ENCODE measurements at places on chromosomes 3 and 15.

- DNase-seq, result no peak
These were observed 9.5 kb downstream of the COPS2 start for GRCh38 chr15:49145651-49146609.

DNA sequence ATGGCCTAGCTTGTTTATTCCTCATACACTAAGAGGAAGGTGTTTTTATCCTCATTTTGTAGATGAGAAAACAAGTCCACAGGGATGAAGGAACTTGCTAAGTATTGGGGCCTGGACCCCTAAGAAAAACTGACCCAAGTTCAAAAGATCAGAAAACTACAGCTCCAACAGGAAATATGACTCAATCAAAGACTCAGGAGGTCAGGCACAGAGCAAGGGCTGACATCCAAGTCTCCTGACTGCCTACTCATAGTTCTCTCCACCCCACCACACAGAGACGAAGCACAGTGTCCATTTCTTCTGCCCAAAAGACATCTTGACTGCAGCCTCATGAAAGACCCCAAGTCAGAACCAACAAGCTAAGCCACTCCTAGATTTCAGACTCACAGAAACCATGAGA is 26.9 kb upstream of the TPM1 start:
- no peak for DNase-seq

- no peak for DNase-seq
These were observed 3.2 kb downstream of the SEMA7A start for GRCh38 chr15:74430510-74430951.

GRCh38 chr15:73987681-73988444 is 4.2 kb downstream of the STOML1 start:
- DNase-seq, result no peak

DNA sequence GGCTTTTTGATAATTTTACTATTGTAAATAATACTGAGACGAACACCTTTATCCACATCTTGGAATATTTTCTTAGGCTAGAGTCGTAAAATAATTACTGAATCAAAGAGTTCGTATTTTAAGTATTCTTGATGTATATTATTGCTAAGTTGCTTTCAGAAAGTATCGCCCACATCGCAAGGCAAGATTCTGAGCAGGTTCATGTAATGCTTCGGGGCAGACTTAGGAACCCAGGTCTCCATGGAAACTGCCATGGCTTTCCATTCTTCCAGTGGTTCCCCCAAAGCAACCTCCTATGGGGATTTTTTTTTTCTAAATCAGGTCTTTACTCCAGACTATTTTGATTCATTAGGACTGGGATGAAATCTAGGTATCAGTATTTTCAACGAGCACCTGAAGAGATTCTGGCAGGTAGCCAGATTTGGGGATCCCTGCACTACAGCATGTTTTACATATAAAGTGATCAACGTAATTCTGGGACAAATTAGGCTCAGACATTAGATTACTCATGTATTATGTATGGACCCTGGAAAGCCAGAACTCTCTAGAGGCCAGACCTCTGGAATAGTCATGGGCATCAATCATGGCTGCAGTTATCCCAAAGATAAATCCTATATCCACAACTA is 86.5 kb downstream of the B3GNT5 start:
- no peak for DNase-seq

DNA sequence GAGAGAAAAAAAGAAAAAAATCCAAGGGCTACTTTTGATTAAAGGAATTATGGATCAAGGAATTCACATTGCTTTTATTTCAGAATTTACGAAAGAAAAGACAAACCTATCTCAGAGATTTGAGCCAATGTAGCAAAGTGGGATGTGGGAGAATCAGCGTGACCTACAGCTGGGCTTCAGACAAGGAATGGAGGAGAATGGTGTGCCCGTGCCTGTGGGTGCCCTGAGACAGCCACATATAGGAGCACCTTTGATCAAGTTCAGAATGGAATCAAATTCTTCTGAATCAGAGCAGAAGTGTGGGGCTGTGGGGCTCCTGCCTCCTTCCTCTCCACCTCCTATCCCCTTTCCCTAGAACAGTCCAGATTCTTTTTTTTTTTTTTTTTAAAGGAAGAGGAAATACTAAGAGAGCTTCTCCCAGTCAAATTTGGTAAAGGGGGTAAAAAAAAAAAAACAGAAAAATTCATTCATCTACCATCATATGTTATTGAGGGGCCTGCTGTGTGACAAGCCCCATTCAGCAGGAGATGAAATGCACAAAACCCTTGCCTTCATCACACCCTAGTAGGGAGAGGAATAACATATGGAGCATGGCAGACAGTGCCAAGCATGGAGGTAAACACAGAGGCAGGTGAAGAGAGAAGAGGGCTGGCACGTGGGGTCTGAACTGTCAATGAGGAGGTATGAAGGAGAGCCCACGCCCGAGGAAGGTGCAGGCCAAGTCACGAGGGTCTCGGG is 25.0 kb upstream of the MUSTN1 start:
- DNase-seq, result no peak

GRCh38 chr3:74883690-74884089 is 269.2 kb upstream of the CNTN3 start:
- DNase-seq, result no peak

GRCh38 chr3:61796911-61797310 is 235.5 kb downstream of the PTPRG start:
- DNase-seq, result no peak

- no peak for DNase-seq
These were observed 166.2 kb downstream of the LRTM1 start for GRCh38 chr3:54761637-54762036.

GRCh38 chr3:17840651-17841050 is 98.2 kb upstream of the TBC1D5 start:
- no peak for DNase-seq

- peak; percentile 69 for DNase-seq
These were observed at the start of gene CLDN11 for GRCh38 chr3:170418422-170419398. TSS of gene CLDN11 (plus strand) at chr3:170418868. CDS start at chr3:170419067, 199 bp downstream.

DNA sequence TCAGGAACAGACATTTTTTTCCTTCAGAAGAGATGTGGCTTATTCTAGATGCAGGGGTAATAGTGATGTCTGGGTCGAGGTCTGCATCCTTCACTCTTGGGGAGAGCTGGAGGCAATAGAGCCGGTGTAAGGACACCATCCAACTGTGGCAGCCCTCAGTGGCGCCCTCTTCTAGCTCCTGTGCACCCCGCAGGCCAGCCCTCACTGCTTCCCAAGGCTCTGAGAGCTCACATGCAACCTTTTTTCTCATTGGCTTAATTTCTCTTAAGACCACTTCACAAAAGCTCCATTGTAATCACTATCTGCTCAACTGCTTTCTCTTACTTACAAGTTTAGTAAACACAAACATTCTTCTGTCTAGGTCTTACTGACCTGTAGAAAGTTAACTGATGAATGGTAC is 3.9 kb upstream of the VPS8 start:
- DNase-seq, result no peak

DNA sequence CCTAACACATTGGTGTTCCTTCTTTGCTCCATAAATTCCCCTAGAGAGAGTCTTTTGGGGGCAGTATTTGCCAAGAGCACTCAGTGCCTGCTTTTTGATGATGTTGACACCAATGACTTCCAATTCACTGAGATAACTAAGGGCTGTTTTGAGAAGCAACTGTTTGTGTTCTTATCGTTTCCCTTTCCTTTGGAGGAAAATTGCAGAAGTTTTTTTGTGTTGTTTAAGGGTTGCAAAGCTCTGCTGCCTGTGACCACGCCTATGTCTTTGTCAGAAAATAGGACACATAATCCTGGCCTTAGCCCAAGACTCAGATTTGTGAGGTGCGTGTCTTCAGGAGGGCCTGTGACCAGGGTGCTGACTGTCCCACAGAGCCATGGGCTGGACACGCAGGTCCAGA is 99.6 kb downstream of the FAM43A start:
- DNase-seq, result no peak

GRCh38 chr3:160719710-160720109 is 36.3 kb upstream of the PPM1L start:
- DNase-seq, result no peak

DNA sequence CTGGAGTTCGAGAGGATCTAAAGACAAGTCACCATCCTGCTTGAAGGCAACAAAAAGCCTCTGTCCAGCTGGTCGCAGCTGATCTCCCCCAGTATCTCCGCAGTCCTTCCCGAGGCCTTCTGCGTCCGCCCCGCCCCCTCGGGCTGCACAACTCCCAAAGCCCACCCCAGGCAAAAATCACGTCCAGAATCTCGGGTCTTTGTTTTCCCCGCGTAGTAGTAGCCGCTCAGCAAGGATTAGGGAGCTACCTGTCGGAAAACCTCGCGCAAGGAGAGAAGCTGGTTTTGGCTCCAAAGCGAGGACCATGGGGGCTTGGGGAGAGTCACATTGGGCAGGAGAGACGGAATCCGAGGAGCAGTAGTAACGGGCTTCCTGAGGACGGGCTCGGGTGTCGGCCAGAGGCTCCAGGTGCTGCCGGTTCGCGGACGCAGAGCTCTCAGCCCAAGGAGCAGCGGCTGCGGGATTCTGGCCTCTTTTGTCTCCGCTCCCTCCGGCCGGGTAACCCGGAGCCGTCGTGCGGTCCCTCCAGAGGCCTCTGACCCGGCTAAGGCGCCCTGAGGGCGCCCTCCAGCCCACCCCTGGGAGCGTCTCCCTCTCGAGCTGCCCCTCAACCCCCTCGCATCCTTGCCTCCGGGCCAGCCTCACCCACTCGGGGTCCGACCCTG is 401 bp downstream of the ZSCAN29 start:
- peak; percentile 20 for DNase-seq

DNA sequence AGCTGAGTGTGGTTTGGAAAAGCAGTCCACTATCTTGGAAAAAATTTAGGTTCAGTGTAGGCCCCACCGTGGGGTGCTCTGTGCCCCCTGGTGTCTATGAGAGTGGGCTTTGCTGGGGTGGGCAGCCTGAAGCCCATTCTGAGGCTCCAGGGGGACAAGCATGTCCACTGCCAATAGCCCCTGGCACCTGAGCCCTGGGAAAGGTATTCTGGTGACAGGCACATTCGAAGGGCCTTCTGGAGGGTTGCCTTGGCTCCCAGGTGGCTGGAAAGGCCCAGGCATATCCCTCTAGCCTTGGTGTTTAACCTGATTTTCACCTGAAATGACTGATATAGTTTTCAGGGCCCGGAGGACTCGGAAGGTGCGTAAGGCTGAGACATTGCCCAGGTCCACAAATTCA is 36.1 kb downstream of the SCN5A start:
- no peak for DNase-seq
